ENCODE measurements at places on chromosomes 3 and 15. TPM values are rescaled to one million over a fixed set of nuclear protein-coding genes. Genes with fewer than 3 reads are reported as not detected.

DNA sequence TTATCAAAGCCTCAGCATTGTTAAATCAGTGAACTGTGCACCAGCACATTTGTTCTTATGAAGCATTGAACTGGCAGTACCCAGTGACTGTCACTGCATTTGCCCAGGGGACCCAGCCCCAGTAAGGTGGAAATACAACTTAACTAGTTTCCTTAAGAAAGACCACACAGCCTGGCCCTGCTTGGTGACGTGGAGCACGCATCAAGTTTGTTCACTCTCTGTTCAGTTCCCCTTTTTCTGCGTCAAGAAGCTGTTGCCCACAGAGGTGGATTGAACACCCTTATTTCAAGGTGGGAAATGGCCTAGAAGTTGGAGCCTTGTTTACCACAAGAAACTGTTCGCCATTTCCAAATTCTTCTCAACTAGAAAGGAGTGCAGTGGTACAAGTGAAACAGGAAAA lies 69.9 kb upstream of the AGBL1 start:
- DNase-seq = no peak

The NR2F2 gene
- 10.1 TPM for total RNA-seq

DNA sequence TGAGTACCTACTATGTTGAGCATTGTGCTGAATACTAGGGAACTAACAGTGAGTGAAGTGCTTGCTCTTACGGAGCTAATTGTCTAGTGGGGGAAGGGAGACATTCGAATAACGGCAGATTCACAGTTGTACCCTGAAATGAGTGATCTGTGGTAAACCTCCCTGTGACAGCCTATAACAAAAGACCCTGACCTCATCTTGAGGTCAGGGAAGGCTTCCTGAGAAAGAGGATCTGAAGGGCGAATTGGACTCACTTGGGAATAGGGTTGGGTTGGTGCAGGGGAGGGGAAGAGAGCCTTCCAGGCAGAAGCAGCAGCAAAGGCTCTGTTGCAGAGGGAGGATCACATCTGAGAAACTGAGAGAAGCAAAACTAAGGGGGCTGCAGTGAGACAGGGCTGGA lies 13.2 kb downstream of the HPS3 start:
- no peak for DNase-seq

- DNase-seq = no peak
These were observed 5.8 kb upstream of the ABHD5 start for GRCh38 chr3:43684944-43685343.

DNA sequence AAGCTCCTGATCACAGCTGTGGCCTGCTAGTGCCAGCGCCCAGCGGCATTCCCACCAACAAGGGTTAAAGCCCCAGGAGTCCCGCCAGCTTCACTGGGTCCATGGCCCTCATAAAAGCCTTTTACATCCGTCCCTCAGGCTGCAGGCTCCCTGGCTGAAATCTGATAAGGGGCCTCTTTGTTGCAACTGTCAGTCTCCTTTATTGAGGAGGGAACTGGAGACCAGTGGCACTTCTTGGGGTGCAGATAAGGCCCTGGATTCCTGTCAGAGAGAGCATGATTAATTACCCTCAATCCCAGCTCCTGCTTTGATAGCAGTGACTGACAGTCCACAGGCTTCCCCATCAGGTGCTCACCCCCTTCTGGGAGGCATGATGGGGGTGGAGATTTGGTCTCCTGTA lies 30.9 kb upstream of the CLK3 start:
- no peak for DNase-seq

GRCh38 chr3:121126033-121126706 lies 218.2 kb downstream of the STXBP5L start:
- DNase-seq = no peak

GRCh38 chr15:98003996-98004395 lies 43.5 kb downstream of the ARRDC4 start:
- no peak for DNase-seq

The TSC22D2 gene
- 17.1 TPM for total RNA-seq

GRCh38 chr3:70358978-70359580 lies 46.6 kb upstream of the MDFIC2 start:
- DNase-seq = no peak

- no peak for DNase-seq
These were observed 5.8 kb downstream of the KLHL25 start for GRCh38 chr15:85788771-85789495.

The ARGFX gene
- not detected for total RNA-seq

The CCR4 gene
- total RNA-seq = 8.6 TPM

DNA sequence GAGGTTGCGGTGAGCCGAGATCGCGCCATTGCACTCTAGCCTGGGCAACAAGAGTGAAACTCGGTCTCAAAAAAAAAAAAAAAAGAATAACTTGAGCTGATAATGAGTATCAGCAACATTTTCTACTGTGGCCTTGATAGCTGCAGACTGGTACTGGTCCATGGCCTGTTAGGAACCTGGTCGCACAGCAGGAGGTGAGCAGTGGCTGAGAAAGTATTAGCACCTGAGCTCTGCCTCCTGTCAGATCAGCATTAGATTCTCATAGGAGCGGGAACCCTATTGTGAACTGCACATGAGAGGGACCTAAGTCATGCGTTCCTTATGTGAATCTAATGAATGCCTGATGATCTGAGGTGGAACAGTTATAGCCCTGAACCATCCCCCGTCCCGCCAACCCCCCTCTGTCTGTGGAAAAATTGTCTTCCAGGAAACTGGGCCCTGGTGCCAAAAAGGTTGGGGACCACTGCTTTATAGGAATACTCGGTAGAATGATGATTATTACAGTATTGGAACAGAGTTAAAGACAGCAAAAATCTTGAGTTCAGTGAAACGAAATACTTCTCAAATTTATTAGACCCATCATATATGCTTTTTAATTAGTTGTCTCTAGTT lies 126.0 kb downstream of the ZNF609 start:
- no peak for DNase-seq

The ARIH2 gene
- total RNA-seq = 58.7 TPM

GRCh38 chr3:119351581-119351980 lies 57.4 kb downstream of the ARHGAP31 start:
- DNase-seq = no peak

DNA sequence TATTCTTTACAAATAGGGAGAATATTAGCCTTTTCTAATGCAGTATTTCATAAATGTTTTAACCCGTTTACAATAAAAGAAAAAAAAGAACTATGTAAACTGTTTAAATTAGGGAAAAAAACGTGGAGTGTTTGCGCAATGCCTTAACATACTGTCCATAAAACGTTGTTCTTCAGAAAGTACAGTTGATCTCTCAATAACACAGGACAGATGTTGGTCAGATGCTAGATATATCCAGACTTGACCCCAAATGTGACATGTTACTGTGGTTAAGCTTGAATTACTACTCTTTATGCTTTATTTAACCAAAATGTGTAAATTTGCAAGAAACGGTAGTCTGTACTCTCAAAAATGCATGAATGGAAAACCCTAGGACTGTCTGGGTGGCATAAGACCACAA lies 110.3 kb downstream of the PLOD2 start:
- no peak for DNase-seq

DNA sequence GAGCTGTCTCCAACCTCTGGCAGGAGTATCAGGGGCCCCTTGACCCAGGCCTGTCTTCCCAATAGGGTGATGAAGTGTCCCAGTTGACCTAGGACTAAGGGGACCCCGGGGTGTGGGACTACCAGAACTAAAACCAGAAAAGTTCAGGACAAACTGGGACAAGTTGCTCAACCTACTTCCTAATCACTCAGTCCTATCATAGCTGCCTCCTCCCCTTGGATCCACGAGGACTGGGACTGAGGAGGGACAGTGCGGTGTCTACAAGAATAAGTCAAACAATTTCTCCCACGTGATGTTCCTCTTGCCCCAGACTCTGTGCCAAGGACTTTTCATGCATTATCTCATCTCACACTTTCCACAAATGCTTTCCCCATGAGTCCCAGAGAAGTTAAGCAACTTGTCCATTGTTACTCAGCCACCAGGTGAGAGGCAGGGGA lies 49.4 kb upstream of the SLCO2A1 start:
- no peak for DNase-seq

GRCh38 chr3:175336406-175337133 lies 477.4 kb downstream of the NAALADL2 start:
- no peak for DNase-seq

DNA sequence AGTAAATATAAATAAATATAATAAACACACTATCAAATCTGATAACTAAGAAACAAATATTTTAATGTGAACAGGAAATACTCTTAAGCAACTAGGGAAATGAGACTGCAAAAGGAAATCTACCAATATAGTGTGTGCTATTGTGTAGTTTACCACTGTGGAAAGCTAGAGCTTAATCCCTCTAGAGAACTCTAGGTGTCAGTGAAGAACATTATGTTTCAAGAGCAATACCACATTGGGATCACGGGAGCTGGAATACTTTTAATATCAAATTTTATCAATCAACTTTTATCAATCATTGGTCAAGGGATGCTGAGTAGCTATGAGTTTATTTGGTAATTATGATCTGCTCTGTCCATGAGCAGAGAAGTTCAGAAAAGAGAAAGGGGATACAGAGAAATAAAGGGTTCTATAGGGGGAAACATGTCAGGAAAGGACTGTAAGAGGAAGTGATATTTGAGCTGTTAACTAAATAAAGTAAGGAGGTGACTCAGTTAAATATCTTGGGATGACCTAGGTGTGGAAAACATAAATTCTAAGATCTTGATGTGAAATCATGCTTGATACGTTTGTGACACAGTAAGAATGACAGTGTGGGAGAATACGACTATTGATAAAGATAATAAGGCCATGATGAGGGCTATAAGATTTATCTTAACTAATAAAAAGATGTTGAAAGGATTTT lies 762.2 kb upstream of the ALCAM start:
- DNase-seq = no peak

GRCh38 chr3:45904931-45905330 lies 18.6 kb downstream of the CCR9 start:
- DNase-seq = peak; percentile 21

- DNase-seq = no peak
These were observed 132.1 kb downstream of the WDR76 start for GRCh38 chr15:43958861-43959330.

DNA sequence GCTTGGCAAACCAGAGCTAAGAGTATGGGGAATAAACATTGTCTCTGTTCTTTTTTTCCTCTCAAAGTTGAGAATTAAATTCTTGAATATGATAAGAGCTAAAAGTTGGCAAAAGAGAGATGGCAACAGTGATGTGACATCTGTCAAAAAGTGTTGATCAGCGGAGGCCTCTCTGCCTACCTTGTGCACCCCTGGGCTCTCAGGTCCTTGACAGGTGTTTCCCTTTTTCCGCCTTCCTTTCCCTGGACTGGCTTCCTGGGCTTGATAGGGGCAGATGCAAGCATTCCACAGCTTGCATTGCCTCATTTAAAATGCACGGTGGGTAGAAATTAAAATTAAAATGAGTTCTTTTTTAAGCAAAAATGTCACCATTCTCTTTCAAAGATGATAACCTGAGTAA lies 84.2 kb downstream of the NSUN3 start:
- no peak for DNase-seq

The TRPM1 gene
- 0.16 TPM for total RNA-seq

GRCh38 chr15:96462768-96463750 lies 132.6 kb downstream of the NR2F2 start:
- DNase-seq = no peak

The B4GALT4 gene
- total RNA-seq = 12.4 TPM

DNA sequence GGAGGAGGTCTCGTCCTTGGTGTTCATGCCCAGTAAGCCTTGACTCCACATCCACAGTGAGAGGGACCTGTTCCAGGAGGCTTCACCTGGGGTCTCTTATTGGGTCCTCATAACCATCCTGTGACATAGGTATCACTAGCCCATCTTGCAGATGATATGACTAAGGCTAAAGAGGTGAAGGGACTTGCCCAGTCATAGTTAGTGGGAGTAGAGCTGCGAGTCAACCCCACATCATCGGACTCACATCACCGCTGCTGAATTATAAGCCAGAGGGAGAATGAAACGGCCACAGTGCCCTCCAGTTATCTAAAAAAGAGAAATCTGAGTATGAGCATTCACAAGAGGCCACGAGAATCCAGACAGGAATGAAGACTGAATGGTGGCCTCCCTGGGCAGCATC lies 66.0 kb downstream of the MESD start:
- no peak for DNase-seq

The ANKUB1 gene
- not detected for total RNA-seq

DNA sequence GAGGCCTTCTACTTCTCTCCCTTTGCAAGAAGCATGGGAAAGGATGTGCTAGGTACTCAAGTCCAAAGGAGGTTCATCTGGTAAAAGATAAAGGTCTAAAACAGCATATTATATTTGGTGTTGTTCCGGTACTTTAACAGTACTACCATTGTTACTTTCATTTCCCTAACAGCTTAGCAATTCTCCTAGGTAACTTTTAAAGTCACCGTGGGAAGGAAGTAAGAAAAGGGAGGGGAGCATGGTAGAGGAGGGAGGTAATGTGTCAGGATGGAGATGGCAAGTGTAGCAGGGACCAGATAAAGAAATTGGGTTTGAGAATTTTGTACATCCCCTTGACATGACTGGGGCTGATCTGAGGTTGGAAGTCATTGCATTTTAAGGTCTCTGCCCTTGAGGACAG lies 89.4 kb upstream of the SKOR1 start:
- DNase-seq = peak; percentile 16

DNA sequence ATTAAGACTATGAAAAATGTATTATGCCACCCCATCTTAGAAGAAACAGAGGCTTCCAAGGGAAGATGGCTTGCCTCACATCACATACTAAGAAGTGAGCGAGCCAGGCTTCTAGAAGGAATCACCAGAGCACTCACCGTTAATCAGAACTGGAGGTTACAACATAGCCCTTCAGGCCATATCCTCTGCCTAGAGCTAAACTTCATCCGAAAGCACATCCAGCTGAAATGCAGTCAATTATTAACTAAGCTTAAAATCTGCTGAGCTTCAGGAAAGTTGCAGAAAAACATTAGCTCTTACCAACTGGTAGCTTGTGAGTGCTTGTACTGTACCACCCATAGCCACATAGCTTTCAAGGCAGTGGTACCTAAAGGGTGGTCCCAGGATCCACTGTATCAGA lies 483.2 kb downstream of the TBL1XR1 start:
- DNase-seq = no peak

- DNase-seq = no peak
These were observed 586.1 kb downstream of the MECOM start for GRCh38 chr3:169077394-169077906.

GRCh38 chr15:61184431-61184830 lies 44.7 kb downstream of the RORA start:
- no peak for DNase-seq

The VIPR1 gene
- 0.29 TPM for total RNA-seq

The HYAL1 gene
- total RNA-seq = 0.49 TPM

GRCh38 chr3:152317184-152317583 lies 48.5 kb downstream of the MBNL1 start:
- no peak for DNase-seq

DNA sequence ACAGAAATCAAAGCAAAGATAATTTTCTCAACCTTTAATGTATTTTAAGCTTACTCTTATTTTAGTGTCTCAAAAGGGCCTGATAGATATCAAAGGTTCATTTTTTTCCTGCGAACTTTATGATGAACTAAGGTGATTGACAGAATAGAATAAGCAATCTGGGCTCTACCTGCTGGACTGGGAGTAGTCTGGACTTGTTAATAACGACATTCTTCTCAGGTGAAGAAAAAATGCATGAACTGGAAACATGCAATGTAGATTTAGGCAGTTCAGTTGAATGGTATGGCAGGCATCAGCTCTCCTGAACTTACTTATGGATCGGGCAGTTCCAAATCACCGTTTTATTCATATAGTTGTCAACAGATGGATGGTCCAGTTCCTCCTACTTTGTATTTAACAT lies 189.7 kb upstream of the ZBTB20 start:
- DNase-seq = no peak

Measured in GM12878 (cell line).